T follicular helper cell (primary cell): ENCODE measurements at places on chromosomes 7 and 10.
A peak's percentile ranks its signal among the peaks of the same experiment; 100 is the strongest.

GRCh38 chr10:132827423-132827789 lies 41.5 kb upstream of the NKX6-2 start:
- DNase-seq: no peak

DNA sequence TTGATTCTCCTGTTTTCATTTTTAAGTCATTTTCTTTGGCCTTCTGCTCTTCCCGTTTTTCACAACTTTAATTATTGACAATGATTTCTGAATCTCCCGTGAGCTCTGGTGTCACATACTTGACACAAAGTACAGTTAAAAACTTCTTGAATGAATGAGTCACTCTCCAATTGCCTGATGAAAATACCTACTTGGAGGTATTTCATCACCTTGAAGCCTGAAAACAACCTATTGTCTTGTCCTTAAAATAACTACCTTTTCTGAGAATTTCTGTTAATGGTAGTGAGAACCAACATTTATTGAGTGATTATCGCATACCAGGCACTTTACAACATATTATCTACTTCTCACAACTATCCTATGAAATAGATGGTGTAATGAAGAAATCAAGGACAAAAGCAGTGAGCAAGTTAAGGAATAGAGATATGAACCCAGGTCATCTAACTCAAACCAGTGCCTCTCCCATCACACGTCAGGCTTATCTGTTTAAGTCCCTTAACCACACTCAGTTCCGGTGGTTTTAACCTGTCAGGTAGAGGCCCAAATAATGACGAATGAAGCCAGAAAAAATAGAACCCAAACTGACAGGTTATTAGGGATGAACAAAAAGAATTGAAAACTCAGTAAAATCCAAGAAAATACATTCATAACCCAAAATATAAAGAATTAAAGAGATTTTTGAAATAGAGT lies 11.6 kb downstream of the BET1 start:
- DNase-seq: no peak

GRCh38 chr10:86401588-86402282 lies 35.1 kb upstream of the GRID1 start:
- DNase-seq: no peak

DNA sequence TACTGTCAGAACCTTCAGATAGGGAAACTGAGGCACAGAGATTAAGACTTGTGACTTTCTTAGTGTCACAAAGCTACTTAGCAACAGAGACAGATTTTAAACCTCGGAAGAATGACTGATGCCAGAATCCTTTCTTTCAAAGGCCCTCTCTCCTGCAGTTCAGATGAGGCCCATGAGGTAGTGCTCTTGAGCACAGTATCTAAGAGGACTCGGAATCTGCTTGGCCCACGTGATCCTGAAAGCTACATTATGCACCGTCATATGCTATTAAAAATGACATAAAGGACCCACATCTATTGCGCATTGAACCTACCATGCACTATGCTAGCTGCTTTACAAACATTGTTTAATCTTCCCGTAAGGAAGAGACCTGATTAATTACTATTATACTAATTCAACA lies 355.9 kb downstream of the SFMBT2 start:
- DNase-seq: no peak

DNA sequence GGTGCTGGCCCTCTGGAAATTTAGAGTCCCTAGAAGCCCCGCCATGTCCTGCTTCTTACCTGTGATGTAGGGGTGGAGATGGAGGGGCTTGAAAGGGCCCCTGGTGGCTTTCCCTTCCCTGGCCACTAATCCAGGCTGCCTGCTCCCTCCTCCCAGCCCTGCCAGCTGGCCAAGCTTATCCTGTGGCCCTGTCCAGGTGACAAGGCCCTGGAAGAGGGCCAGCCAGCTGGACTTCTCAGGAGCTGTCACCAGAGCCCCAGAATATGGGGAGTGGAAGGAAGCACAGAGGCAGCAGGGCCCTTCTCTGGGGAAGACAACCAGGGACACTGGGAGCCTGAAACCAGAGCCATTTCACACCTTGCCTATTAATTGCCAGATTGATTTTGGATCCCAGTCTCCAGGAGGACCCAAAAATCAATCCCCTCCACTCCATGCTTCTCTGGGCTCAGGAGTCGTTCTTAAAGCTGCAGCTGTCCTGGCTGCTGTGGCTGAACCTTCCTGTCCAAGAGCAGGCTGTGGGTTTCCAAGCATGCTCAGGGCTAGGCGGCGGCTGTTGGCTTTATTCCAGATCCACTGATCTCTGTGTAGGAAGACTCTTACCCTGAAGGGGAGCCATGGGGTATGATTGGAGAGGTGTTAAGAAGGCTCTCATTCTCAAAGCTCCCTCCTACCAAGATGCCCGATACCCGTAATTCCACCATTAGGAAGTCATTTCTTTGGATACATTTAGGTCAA lies 52.6 kb upstream of the PCBD1 start:
- no peak for DNase-seq

DNA sequence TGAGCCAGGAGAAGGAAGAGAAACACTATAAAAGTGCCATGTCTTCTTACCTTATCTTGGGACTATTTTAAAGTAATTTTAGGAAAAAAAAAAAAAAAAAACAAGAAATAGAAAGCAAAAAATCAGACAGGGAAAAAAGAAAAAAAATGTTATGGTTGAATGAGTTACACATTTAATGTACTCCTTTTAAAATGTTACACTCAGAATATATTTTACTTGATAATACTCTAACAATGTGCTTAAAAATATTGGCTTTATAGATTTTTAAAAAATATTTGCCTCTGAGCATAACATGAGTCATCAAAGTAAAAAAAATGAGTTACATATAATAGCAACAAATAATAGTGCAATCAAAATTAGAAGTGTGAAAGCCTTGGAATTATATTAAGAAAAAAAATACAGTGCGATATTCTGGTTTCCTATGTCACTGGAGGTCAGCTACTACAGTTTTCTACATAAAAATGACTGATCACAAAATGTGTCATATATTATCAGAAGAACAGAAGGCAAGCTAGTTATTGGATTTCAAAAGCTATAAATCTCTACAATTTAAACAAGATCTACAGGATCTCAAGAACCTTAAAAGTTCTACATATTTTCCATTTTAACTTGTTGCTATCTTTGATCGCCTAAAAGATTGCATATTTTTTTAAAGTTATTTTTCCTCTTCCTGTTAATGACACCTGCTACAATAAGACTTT lies 231.1 kb upstream of the CCDC6 start:
- DNase-seq: no peak

- DNase-seq: no peak
These were observed 164.9 kb upstream of the RNF32 start for GRCh38 chr7:156475666-156476065.

DNA sequence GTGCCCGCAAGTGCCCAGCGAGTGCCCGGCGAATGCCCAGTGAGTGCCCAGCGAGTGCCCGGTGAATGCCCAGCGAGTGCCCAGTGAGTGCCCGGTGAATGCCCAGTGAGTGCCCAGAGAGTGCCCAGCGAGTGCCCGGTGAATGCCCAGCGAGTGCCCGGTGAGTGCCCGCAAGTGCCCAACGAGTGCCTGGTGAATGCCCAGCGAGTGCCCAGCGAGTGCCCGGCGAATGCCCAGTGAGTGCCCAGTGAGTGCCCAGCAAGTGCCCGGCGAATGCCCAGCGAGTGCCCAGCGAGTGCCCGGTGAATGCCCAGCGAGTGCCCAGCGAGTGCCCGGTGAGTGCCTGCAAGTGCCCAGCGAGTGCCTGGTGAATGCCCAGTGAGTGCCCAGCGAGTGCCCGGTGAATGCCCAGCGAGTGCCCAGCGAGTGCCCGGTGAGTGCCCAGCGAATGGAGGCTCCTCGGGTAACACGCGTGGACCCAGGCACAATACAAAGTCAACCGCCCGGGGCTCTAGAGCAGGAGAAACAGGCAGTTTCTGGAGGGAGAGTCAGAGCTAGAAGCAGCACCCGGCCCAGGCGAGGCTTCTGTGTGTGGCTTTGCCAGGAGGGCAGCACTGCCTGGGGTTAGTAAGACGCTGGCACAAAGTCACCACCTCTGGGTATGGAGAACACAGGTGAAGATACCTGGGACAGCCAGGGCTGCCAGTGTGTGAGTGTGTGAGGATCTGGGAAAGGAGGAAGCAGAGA lies 38.2 kb upstream of the CFAP46 start:
- no peak for DNase-seq

- DNase-seq: no peak
These were observed 1.0 kb downstream of the SYPL1 start for GRCh38 chr7:106110885-106111654.

- DNase-seq: peak; percentile 51
These were observed 55.9 kb downstream of the UPF2 start for GRCh38 chr10:11986593-11987216.

DNA sequence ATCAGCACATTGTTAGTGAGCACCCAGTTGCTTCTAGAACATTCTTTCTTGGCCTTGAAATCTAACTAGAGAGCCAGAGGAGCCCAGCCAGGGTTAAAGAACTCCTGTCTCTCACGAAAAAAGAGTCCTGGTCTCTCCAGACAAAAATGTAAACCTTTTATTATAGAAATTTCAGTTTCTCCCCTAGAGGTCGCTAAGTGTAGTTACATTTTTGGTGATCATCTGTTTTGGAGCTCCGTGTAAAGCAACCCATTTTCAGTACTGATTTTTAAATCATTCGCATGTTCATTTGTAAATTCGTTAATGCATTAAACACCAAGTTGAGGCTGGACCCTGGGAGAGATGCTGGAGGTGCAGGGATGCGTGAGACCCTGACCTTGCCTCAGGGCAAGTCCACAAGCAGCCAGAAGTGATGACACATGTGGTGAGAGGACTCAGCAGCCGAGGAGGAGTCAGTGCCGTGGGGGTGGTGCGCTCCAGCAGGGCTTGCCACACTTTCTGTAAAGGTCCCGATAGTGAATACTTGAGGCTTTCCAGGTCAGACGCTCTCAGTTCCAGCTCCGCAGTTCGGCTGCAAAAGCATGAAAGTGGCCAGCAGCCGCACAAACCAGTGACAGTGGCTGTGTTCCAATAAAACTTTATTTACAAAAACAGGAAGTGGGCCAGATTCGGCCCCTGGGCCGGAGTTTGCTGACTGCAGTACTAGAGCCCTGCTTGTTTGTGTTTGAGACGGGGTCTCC lies 578.6 kb upstream of the FOXK1 start:
- no peak for DNase-seq

DNA sequence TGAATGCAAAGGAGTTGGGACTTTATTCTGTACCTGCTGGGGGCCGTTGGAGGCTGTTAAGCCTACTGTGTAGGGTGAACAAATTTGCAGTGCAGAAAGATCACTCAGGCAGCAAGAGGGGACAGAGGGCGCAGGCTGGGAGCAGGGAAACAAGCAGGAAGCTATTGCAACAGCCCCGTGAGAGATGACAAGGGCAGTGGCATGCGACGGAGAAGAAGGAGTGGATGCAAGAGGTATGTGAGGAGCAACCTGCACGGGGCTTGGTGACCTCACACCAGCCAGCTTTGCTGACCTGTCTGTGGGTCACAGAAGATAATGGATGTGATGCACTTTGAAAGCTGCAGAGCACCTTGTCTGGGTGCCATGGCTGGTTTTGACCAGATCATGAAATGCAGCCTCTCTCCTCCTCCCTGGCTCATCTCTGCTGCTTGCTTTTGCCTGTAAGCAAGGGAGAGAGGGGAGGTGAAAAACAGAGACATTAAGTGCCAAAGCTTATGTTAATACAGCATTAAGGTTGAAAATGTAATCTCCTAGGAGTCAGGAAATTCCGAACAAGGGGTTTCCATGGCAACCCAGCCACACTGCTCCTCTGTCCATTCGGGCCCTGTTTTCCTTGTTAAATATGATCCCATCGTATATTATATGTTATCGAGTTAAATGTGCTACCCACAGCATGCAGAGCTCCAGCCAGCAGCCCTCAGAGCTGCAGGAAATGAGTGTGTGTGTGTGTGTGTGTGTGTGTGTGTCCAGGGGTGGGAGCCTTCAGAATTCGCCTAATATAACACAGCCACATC lies 314.3 kb upstream of the ZMIZ1 start:
- no peak for DNase-seq

GRCh38 chr10:63720072-63720537 lies 198.9 kb downstream of the REEP3 start:
- peak; percentile 36 for DNase-seq

- DNase-seq: no peak
These were observed 196.9 kb downstream of the CCSER2 start for GRCh38 chr10:84525120-84525806.

DNA sequence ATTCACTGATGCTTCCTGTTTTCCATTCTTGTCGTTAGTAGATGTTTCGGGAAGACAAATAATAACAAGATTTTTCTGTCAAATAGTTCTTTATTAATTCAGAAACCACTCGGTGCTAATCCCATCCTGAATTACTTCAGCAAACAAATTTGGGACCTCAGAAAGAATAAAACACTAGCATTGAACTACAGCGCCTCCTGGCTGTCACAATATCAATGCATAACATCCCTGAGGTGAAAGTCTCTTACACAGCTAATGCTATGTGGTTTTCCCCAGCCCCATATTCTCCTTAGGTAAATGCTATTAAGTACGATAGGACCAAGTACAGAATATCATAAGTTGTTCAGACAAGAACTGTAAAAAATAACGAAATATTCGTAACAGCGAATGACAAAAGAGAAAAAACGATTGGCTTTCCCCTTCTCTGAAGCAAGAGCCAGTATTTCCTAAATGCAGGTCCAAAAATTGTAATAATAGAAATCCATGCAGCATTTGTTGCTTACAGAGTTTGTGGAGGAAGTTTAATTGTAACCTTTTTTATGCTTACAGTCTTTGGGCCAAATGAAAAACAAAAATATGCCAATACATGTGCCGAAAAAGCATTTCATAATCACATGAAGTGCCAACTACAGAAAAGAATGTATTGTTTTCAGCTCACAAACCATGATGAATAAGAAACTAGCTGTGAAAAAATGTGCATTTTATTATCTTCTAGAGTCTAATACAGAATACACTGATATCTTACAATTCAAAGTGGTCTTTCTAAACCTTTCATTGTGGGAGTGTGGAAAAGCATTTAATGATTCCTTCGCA lies 47.3 kb downstream of the MYPN start:
- DNase-seq: peak; percentile 49

GRCh38 chr10:73781548-73781878 lies 335 bp upstream of the CHCHD1 start:
- DNase-seq: no peak

DNA sequence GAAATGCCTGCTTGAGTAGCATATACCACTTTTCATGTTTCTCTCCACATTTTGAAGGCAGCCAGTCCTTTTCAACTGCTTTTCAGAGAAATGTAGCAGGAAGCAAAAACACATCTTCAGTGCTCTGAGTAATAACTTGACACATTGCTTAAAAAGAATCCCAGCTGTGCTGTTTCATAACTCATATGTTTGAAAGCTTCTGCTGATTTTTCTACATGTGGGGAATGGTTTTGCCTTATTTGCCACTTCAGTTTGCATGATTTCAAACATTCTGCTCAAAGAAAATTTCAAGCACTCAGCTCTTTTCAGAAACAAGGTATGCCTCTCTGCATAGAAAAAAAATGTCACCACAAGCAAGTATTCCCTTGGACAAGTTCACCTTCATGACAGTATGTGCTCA lies 732.8 kb downstream of the POM121L12 start:
- no peak for DNase-seq

DNA sequence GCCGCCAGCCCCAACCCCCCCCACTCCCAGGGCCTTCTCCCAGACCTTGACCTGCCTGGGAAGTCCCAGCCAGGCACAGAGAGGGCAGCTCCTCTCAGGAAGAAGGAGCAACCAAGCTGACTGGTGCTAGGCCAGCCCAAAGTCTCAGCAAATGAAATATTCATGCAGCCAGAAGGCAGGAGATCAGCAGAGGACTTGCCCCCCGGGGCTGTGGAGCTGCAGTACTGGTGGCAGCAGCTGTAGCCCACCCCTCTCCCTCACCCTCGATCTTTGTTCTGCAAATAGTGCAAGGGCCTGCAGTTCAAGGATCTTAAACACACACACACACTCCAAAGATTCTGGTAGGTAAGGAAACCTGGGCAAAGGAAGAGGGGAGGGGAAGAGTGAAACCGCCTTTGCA lies 3.5 kb upstream of the SRRM3 start:
- DNase-seq: no peak

- DNase-seq: no peak
These were observed 919 bp downstream of the PLA2G12B start for GRCh38 chr10:72953687-72954086.
